MV-4-11 (cell line): ENCODE measurements at places on chromosomes 16 and 17.

GRCh38 chr17:50630524-50631194 is 4.0 kb upstream of the ABCC3 start:
- DNase-seq: no peak

DNA sequence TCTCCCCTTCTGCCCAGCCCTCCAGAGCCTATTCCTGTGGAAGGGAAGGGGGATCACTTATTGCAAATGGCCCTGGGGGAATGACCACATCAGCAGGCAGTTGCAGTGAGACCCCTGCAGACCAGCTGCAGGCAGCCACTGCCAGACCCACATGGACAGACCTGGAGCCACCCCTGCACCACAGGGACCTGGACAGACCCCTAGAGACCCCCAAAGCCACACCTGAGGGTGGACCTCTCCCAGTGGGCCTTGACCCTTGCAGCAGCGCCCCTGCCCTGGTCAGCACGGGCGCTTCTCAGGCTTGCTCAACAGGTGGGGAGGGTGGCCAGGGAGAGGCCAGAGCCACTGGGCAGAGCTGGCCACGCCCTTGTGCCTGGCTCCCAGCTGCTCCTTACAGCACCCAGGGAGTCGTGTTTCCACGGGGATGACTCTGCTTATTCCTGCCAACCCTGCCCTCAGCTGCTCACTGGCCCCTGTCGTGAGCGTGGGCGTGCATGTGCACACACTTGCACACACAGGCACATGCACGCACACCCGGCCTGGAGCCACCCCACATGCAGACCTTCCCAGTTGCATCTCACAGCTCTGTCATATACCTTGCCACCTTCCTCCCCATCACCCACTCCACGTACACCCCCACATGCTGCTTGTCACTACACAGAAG is 1.3 kb upstream of the SCN4A start:
- no peak for DNase-seq

DNA sequence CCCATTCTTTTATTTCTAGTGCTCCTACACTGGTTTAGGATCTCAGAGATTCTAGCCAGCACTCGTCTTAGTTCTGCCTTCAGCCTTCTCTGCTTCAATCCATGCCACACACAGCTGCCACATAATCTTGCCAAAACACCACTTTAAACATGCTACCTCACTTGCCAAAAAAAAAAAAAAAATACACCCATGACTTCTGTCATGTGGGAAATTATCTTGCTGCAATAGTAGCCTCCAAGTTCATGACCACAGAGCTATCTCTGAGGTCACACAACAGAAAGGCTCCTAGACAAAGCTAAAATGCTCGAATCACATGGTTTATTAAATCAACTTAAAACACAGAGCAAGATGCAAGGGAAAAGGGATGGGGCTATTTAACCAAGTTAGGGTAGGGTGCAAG is 18.1 kb downstream of the FZD2 start:
- peak; percentile 28 for DNase-seq

DNA sequence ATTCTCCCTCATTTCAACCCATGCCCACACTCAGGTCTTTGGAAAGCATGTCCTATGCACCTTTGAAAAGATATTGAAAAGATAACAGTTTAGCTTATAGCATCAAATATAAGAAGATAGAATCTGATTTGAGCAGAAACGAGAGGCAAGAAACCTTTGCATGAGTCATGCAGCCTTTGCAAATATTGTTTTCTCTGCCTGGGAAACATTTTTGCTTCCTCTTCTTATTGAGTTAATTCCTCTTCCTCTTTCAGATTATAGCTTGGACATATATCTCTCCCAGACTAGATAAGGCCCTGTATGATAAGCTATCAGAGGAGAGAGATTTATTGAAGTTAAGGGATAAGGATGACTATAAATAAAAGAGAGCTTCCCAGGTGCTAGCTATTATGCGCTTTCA is 46.1 kb upstream of the KCNJ2 start:
- DNase-seq: peak; percentile 90

DNA sequence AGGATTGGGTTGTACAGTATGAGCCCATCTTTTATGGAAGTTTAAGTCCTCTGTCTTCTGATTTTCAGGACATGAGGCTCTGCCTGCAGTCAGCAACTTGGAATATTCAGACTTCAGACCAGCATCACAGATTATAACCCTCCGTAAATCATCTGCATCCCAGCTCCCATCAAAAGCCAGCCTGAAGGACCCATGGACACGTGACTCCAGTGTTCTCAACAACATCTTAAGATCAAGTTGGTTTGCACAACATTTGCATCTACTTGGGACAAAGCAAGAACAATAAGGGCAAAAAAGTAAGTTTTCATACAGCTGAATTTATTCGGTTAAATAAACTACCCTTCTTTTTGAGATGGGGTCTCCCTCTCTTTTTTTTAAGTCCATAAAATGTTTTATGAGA is 12.7 kb downstream of the TMC5 start:
- no peak for DNase-seq

- no peak for DNase-seq
Observed at GRCh38 chr17:57357392-57357784, 101.1 kb downstream of the MSI2 start.

GRCh38 chr16:25040543-25040942 is 25.4 kb upstream of the ARHGAP17 start:
- no peak for DNase-seq

DNA sequence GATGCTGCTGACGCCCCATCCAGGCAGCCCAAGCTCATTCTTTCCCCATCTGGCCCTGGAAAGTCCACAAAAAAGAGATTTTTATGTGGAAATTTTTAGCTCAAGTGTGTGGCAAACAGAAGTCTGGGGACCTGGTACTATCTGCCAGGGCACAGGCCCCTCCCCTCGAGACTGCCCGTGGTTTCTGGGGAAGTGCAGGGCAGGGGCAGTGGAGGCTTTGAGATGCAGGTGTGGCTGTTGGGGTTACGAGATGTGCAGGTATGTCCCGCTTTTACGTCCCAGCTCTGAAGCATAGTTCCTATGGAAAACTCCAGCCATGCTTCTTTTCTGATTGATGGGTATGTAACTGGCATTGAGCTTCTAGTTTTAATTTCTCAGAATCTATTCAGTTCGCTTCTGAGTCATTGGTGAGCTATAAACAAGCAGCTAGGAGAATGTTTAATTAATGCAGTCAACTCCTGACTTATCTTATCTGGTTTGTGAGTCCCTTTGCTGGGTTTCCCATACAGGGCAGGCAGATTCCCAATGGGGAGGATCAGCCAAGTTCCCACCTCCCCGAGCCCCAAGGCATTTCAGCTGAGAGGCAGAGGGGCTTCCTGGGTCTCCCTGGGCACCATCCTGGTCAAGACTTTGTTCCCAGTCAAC is 16.2 kb downstream of the TBX4 start:
- DNase-seq: no peak

- peak; percentile 18 for DNase-seq
Observed at GRCh38 chr16:21103941-21104860, 46.4 kb downstream of the DNAH3 start.

DNA sequence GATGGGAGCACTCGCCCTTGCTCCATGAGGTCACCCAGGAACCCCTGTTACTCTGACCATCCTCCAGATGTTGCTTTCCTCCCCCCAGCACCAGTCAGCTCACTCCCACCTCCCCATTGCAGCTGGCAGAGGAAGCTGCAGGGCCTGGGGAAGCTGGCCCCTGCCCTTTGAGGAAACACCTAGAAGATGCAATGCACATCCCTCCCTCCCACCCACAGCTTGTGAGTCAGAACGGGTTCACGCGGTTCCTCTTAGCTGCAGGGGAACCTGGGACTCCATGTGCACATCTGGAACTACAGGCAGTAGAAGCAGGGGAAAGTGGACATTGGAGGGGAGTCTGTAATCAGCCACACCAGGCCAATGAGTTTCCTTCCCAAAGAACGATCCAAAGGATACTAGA is 96.9 kb downstream of the KATNIP start:
- DNase-seq: peak; percentile 58

DNA sequence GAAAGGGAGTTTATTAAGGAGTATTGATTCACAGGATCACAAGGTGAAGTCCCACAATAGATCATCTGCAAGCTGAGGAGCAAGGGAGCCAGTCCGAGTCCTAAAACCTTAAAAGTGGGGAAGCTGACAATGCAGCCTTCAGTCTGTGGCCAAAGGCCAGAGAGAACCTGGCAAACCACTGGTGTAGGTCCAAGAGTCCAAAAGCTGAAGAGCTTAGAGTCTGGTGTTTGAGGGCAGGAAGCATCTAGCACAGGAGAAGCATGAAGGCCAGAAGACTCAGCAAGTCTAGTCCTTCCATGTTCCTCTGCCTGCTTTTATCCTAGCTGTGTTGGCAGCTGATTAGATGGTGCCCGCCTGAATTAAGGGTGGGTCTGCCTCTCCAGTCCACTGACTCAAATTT is 193.0 kb downstream of the KIF2B start:
- DNase-seq: no peak

DNA sequence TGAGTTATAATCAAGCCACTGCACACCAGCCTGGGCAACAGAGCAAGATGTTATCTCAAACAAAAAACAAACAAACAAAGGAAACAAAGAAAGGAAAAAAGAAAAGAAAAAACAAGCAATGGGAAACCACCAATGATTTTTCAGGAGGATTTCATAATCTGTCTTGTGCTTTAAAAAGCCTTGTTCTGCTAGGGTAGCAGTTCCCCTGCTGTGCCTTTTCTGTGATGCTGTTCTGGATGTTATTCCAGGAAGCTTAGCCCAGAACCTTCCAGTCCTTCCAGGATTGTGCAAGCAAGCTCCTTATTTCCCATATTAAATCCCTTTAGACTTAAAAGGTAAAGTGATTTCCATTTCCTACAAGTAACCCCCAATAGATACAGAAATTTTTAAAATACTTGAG is 171.1 kb downstream of the ABCC12 start:
- DNase-seq: no peak

- DNase-seq: peak; percentile 36
Observed at GRCh38 chr17:40179923-40180659, 2.8 kb downstream of the RAPGEFL1 start.

- DNase-seq: no peak
Observed at GRCh38 chr16:31870809-31871208, 2.8 kb upstream of the ZNF267 start.

GRCh38 chr17:21275047-21275578 is 9.4 kb upstream of the MAP2K3 start:
- no peak for DNase-seq

DNA sequence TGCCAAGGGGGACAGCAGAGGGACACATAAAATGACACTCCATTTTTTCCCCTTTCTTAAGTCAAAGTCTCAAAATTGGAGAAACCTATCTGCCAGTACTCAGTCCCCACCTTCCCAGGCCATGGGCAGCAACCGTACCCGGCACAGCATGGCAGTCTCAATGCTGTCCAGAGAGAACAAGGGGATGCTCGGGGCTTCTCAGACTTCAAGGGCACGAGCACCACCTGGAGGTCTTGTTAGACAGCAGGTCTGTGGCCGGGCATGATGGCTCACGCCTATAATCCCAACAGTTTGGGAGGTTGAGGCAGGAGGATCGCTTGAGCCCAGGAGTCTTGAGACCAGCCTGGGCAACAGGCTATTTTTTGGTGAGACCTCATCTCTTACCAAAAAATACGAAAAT is 3.2 kb downstream of the DNAH17 start:
- no peak for DNase-seq

- DNase-seq: no peak
Observed at GRCh38 chr16:28532940-28533647, 5.7 kb downstream of the NUPR1 start.

GRCh38 chr17:7988750-7989178 is 13.7 kb upstream of the GUCY2D start:
- peak; percentile 85 for DNase-seq

DNA sequence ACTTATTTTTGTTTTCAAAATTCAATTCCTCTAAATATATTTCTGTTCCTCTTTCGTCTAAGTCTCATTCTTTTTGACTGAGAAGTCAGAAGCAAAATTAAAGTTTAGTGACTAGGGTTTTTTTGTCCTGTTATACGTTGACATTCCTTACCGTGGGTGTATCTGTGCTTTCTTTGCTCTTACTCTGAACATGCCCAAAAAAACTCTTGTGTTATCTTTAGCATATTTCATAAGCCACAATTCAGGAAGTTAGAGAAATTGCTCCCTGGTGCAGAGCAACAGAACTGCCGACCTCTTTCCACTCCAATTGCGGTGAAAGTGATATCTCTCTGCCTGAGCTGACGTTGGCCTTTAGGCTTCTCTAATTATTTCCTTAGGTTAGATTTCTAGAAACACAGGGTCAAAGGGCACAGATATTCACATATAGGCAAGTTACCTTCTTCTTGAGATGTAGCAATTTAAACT is 65.7 kb downstream of the CENPV start:
- DNase-seq: peak; percentile 96

- DNase-seq: no peak
Observed at GRCh38 chr17:61770752-61771533, 92.4 kb downstream of the BRIP1 start.

DNA sequence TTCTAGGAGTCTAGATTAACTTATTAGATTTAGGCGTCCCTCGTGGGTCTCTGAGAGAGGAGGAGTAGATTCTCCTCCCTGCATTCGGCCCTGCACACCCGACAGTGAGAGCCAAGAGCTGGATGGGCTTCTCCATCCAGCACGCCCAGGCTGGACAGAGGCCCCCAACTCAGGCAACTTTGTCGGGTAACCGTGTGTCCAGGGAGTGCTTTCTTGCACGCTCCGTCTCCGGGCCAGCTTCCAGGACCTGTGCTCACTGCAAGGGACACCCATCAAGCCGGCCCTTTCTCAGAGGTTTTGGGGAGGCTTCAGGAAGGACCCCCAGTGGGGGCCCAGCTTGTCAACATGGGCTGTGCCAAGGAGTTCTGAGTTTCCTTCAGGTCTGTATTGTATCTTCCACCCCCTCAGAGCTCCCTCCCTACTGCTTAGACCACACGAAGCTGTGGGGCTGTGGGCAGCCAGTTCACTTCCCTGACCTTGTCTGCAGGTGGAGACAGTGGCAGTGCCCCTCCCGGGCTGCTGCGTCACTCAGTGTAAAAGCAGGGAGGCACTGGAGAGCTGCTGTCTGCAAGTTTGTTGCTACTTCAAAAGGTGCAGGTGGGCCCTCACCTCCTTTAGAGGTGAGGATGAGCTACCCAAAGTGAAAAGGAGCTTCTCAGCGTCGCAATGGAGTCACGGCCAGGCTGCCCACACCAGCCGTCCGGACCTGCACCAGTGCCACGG is 24.0 kb upstream of the C16orf78 start:
- no peak for DNase-seq

DNA sequence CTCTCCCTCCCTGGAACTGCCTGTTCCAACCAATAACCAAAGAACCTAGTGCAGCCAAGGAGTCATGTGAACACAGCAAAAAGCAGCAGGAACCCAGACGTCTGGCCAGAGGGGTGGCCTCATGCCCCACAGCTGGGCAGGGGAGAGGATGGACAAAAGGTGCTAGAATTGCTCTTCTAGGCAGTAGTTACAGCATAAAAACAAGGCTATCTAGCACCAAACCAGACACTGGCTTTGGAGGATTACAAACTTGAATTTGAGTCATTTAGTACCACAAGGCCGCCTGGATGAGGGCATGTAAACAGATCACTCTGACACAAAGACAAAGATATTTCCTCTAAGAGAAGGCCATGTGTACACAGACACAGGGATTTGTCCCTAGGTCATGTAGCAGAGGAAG is 423.3 kb upstream of the MAF start:
- no peak for DNase-seq
